ENCODE measurements at places on chromosomes 1 and 21. TPM values are rescaled to one million over a fixed set of nuclear protein-coding genes. Genes with fewer than 3 reads are reported as not detected.

Gene PCP4
- not detected for total RNA-seq

Gene DMRTA2
- not detected for total RNA-seq

Gene COL24A1
- 0.56 TPM for total RNA-seq

Gene CD1E
- not detected for total RNA-seq

Gene ACP6
- total RNA-seq = 5.1 TPM

Gene RXFP4
- total RNA-seq = under 0.01 TPM

Gene WDR64
- total RNA-seq = not detected

Gene FCGR1A
- 0.19 TPM for total RNA-seq

Gene HPCAL4
- total RNA-seq = not detected

Gene ZNF648
- not detected for total RNA-seq

Gene CLEC20A
- not detected for total RNA-seq

Gene BCAR3
- 35.1 TPM for total RNA-seq

Gene GJA8
- total RNA-seq = not detected

Gene PGD
- 45.4 TPM for total RNA-seq

Gene NCMAP
- not detected for total RNA-seq

Gene FAM78B
- total RNA-seq = under 0.01 TPM

Gene DNALI1
- total RNA-seq = 5.0 TPM

Gene TAS1R3
- total RNA-seq = under 0.01 TPM

Gene OR2T34
- not detected for total RNA-seq

Gene GBP6
- under 0.01 TPM for total RNA-seq

Gene BSND
- total RNA-seq = not detected

Gene DYNLT5
- 2.5 TPM for total RNA-seq

Gene SPATA17
- total RNA-seq = 1.1 TPM

Gene DSCAM
- total RNA-seq = not detected

Gene HEYL
- total RNA-seq = 0.19 TPM

Gene KAZN
- 3.4 TPM for total RNA-seq

Gene CHIA
- total RNA-seq = not detected

Gene NEGR1
- 13.8 TPM for total RNA-seq

Gene ACOT7
- total RNA-seq = 14.4 TPM

Gene KRTAP22-2
- total RNA-seq = not detected

Gene HSD3B1
- total RNA-seq = not detected

Gene FCER1G
- total RNA-seq = 0.38 TPM

Gene ELAPOR1
- total RNA-seq = 0.28 TPM

Gene TNFRSF9
- 0.28 TPM for total RNA-seq

Gene GBP4
- 2.3 TPM for total RNA-seq

Gene FCRL2
- total RNA-seq = not detected

Gene SLC1A7
- 0.58 TPM for total RNA-seq

Gene RBP7
- total RNA-seq = not detected

Gene SDC3
- total RNA-seq = 6.9 TPM

Gene PAQR6
- total RNA-seq = 0.19 TPM

Gene KLF17
- 0.19 TPM for total RNA-seq

Gene TLCD4
- total RNA-seq = 0.85 TPM

Gene SNAPIN
- 69.8 TPM for total RNA-seq

Gene ADGRL4
- total RNA-seq = 35.0 TPM

Gene ZNF593OS
- not detected for total RNA-seq

Gene GPR25
- not detected for total RNA-seq

Gene ANGPTL3
- total RNA-seq = not detected

Gene KRTAP22-1
- not detected for total RNA-seq

Gene YARS1
- 164 TPM for total RNA-seq

Gene CD53
- not detected for total RNA-seq

Gene TMCC2
- total RNA-seq = 2.3 TPM

Gene SLC6A17
- 0.28 TPM for total RNA-seq

Gene CAP1
- total RNA-seq = 468 TPM

Gene GUCA2A
- total RNA-seq = not detected

Data from regular cardiac myocyte (primary cell).